ENCODE measurements at places on chromosomes 5 and 9.

DNA sequence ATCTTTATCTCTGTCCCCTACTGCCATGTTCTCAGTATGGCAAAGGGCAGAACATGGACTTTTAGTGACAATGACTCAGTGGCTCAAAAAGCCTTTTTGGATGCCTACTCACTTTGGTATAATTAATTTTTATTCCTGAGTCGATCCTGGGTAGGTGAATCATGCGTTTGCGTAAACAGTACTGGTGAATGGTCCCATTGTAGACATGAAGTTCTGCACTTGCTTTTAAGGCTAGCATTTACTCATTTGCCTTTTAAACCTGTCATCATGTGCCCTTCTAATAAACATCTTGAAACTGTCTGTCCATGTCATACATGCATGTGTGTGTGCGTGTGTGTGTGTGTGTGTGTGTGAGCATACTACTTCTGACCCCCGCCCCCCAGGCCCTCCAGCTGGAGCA is 223.0 kb downstream of the AUH start:
- DNase-seq, result no peak

- DNase-seq, result no peak
Observed at GRCh38 chr9:88990041-88990728, 1.1 kb upstream of the S1PR3 start.

- no peak for DNase-seq
Observed at GRCh38 chr9:94084314-94084713, at the start of gene PTPDC1. Gene PTPDC1, plus strand, starts transcription at chr9:94084464. Its CDS starts 67 bp downstream, at chr9:94084531.

GRCh38 chr5:1447671-1448361 is 2.6 kb upstream of the SLC6A3 start:
- no peak for DNase-seq

DNA sequence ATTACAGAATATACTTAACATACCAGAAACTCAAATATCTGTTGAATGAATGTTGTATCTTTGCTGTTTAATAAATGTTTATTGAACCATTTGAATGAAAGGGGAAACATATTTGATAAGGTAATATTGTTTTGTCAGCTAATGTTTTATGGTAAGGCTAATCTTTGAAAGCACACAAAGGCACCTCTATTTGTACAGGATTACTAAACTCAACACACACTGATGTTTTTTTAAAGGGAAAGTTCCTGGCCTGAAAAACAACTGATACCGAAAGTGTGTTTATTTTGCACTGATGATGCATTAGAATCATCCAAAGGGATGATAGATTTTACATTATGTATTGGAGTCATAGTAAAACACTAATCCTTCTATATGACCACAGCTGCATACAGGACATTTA is 82.5 kb downstream of the ADCY2 start:
- DNase-seq, result no peak

DNA sequence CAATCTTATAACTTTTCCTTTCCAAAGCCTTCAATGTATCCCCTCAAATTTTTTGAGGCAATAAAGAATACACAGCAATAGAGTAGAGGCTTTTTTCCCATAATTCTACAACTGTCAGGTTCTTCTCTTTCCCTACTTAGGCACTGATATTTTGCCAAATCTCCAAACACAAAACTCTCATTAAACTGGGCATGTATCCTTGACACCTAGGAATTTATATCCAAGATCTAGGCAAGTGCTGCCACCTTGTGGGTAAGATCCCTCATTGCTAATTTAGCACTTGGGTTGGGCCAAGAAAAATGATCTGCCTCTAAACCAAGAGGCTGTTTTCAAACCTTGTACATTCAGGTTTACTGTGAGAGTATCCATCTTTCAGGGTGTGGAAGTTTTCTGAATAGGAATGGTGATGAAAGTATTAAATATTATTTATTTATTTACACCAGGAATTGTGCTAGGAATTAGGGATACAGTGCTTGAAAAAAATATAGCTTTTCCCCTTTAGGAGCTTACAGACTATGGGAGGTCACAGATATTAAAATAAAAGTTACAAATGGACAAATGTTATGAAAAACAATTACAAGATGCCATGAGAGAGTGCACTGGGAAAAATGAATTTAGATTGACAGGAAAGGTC is 17.6 kb downstream of the TSTD2 start:
- no peak for DNase-seq

DNA sequence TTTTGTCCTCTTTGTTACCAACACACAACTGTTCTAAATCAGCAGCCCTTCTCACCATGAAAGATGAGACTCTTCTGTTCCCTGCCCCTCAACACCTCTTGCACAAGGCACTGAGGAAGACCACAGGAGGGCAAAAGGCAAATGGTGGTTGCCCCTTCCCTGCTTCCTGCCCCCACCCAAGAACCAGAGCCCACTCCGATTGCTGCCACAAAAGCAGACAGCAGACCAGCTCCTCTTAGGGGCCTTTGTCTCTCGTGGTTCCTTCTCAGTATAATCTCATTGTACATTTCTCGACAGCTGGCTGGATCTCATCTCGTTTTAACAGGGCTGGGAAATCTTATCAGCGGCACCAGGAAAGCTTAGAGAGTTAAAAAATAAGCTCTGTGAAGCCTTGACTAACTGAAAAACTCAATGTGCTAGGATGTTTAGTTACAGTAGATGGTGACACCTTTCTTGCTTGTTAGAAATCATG is 1.1 kb downstream of the MVB12B start:
- no peak for DNase-seq

- DNase-seq, result no peak
Observed at GRCh38 chr5:56080375-56081052, 85.8 kb upstream of the IL6ST start.

DNA sequence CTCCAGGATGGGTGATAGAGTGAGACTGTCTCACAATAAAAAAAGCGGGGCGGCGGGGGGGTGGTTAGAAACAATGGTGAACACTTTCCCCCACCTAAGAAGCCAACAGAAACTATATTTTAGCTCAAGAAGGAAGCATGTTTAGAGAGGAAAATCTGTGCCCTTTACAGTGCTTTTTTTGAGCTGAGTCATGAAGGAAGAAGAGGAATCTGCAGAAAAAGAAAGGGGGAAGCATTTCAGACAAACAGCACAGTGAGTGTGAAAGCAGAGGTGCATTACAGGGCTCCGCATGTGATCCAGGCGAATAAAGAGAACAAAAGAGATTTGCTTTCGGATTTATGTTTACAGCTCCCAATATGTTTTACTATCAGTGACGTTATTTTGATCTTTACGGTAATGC is 1504.6 kb upstream of the WWC1 start:
- no peak for DNase-seq

All from GOT3 (cell line).